Type B pancreatic cell (in vitro differentiated cells): ENCODE measurements at places on chromosomes 1 and 21.
A peak's percentile ranks its signal among the peaks of the same experiment; 100 is the strongest.

DNA sequence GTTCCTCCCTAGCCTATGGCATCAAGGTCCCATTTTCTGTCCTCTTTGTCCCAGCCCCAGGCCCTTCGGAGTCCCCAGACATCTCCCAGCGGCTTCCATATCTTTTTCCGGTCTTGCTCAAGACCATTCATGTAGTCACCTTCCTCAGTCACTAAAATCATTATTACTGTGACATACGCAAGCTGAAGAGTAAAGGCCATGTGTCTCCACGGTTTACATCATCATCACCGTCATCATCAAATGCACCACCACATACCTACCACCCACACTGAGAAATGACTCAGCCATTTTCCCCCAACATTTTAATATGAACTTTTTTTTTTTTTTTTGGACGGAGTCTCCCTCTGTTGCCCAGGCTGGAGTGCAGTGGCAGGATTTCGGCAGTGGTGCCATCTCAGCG is 43.4 kb downstream of the FHAD1 start:
- DNase-seq, result no peak

GRCh38 chr1:17636612-17637011 is 97.1 kb downstream of the ARHGEF10L start:
- DNase-seq, result no peak

DNA sequence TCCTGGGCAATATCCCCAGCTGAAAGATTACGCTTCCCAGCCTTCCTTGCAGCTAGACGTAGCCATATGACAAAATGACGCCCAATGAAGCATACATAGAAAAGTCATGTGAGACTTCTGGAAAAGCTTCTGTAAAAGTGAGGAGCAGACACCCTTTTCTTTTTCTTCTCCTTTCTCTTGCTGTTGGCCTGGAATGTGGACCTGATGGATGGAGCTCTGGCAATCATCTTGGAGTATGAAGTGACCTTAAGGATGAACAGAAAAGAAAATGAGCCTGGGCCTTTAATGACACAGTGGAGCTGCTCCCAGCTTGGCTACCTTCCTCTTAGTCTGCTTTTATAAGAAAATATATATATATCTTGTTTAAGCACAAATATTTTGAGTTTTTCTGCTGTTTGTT is 24.8 kb downstream of the BATF3 start:
- DNase-seq, result no peak

DNA sequence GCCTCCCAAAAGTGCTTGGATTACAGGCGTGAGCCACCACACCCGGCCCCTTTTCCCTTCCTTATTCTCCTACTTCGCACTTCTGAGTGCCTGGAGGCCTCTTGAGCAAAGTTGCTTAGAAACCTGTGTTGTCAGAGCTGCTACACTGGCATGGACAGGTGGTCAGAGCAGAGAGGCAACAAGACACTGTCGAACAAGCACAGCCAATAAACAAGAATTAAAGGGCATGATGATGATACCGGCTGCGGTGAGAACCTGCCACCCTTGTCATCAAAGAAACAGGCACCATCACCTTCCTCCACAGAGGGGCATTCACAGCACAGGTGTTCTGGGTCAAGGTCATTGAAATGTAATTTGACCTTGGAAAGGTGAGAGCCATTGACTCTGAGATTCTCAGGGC is 23.3 kb downstream of the STUM start:
- DNase-seq, result no peak

GRCh38 chr21:16194095-16194787 is 464.5 kb downstream of the USP25 start:
- no peak for DNase-seq

DNA sequence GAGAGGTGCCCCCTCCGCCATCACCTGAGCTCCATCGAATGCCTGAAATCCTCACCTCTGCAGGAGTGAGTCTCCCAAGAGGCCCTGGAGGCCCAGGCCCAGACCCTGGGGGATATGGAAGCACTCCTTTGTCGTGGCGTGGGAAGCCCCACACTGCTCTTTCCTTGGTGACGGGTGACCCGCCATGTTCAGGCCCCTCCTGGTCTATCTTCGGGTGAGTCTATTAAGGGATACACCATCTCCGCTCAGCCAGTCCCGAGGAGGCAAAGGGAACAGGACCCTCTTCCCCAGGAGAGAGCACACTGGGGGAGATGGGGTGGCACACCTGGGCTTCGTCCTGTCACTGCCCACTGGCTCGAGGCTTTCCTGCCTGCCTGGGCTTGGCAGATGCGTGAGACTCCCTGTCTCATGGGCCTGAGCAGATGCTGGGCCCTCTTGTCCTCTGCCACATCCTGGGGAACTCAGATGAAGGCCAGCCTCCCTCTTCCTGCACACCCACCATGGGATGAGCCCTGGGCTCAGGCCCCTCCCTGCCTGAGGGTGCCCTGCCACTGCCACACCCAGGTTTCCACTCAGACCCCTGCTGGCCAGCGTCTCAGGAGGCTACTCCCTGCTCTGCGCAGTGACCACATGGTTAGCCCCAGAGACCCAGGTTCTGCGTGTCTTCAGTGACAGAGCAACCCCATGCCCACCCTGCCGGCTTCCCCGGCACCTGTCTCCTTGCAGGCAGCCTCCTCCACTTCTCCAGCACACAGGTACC is 3.8 kb upstream of the NPHP4 start:
- DNase-seq, result no peak

GRCh38 chr1:3677484-3677883 is 25.2 kb downstream of the TP73 start:
- no peak for DNase-seq

DNA sequence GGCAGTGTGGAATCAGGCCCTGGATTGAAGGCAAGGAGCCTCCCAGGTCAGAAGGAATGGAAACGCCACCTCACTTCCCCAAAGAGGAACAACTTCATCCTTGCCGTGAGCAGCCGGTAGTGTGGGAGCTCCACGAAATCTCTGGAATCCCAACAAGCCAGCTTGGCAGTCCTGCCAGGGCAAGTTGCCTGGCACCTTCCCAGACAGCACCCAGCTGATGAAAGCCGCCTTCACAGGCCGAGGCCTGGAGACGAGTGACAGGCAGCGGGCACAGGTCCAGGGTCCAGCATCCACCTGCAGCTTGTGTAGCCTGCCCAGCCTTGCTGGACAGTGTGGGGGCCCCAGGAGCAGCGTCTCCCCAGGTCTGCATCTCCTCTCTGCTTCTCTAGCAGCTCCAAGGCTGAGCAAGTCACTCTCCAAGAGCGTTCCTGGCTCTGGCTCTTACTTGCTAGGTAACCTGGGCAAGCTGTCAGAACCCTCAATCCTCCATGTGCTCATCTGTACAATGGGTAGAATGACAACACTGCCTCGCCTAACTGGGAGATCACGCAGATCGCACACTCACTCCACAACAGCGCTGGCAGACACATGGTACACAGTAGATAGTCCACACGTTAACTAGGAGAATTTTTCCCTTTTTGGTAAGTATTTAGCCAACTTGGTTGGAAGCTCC is 43.0 kb downstream of the ACOT7 start:
- no peak for DNase-seq

GRCh38 chr1:166176416-166176815 is 9.6 kb upstream of the FAM78B start:
- no peak for DNase-seq

GRCh38 chr1:108028841-108029388 is 63.9 kb upstream of the VAV3 start:
- DNase-seq, result no peak

GRCh38 chr1:225418059-225418458 is 9.8 kb downstream of the LBR start:
- no peak for DNase-seq

DNA sequence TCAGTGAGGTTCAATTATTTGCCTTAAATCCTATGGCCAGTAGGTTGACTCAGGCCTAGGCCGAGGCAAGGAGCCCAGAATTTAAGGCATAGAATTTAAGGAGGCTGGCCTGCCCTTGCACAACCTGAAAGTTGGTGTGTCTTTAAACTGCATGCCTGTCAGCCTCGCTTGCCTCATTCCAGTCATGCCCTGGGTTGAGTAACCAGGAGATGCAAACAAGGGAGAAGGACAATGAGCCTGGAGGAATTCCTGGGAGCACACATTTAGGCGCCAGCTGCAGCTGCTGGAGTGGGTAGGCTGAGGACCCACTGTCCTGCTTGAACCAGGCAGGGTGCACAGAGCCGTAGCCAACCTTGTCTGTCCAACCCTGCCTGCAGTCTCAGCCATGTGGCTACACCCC is 11.7 kb downstream of the CD2 start:
- no peak for DNase-seq

GRCh38 chr1:10068605-10069294 is 36.0 kb downstream of the UBE4B start:
- DNase-seq, result no peak

DNA sequence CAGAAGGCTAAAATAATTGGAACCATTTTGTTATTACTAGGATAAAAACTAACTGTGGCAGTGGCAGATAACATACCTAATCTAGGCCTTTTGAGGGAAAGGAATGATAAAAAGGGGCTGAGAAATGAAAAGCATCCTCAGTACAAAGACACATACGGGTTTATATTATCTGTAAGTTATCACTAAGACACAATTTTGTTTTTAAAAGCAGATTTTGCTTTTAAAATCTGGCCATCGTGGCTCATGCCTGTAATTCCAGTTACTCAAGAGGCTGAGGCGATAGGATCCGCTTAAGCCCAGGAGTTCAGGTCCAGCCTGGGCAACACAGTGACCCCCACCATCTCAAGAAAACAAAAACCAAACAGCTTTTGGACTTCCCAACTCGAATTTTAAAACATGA is 24.8 kb upstream of the HP1BP3 start:
- no peak for DNase-seq

GRCh38 chr1:198806861-198807260 is 168.0 kb downstream of the PTPRC start:
- DNase-seq, result no peak

- DNase-seq, result no peak
Observed at GRCh38 chr1:234546890-234547788, 62.8 kb downstream of the IRF2BP2 start.

DNA sequence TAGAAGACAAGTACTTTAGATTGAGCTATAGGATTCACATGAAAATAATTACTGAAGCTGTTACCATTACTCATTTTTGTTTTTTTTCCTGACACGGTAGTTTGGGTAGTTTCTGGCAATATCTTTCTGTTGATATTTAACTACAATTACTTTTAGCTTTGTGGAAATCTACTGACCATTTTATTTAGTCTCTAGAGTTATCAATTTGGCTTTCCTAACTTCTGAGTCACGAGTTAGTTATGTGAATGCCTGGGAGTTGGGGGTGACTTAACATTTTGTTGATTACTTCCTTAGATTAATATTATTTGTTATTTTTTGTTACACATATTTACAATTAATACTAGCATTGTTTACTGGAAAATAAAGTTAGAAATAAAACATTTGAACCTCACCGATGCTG is 160.6 kb downstream of the HMCN1 start:
- no peak for DNase-seq

DNA sequence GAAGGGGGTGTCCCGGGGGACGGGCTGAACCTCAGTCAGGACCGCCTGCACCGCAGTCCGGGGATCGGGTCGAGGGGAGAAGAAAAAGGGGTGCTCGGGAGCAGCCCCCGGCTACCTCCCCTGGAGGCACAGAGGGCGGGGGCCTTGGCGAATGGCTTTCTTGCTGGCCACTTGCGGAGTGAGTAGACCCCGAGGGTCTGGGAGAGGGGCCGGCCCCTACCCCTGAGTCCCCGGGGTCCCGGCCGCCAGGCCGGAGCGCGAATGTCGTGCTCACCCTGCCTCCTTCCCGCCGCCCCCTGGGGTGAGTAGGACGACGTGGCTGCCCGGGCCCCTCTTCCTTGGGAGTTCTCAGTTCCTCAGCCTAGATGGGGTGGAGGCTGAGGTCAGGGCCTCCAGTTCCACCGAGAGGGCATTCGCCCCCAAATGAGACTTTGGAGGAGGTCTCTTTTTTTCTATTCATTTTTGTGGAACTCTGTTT is 113.0 kb downstream of the OSBPL9 start:
- DNase-seq, result peak; percentile 72

GRCh38 chr1:218568962-218569550 is 223.9 kb downstream of the TGFB2 start:
- no peak for DNase-seq

- no peak for DNase-seq
Observed at GRCh38 chr1:48222501-48223242, at the start of gene SLC5A9. TSS of gene SLC5A9 (plus strand) at chr1:48222716. CDS start at chr1:48222737, 21 bp downstream.

DNA sequence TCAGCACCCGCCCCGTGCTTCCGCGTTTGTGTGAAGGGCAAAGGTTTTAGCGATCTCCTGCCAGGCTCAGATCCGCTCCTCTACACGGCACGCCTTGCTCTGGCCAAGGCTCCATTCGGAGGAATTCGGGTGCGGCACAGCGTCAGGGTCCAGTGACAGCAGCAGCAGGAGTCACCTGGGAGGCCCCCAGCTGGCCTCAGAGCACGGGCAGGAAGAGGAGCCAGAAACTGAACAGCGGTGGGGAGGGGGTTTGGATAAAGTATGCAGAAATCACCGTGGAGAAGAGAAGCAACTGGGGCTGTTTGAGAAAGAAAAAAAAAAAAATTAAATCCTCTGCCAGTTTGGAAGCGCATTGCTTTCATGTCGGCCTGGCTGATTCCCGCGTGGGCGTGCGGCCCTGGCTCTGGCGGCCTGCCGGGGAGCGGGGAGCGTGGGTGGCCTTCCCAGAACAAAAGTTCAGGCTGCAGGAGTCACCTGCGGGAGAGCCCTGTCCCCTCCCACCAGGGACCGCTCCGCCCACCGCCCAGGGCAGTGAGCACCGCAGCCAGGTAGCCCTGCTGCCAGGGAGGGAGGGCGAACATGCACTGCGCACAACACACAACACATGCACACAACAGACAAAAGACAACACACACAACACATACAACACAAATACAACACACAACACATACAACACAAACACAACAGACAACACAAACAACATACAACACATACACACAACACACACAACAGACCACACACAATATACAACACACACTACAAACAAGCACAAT is 107.6 kb downstream of the ETS2 start:
- peak; percentile 79 for DNase-seq

DNA sequence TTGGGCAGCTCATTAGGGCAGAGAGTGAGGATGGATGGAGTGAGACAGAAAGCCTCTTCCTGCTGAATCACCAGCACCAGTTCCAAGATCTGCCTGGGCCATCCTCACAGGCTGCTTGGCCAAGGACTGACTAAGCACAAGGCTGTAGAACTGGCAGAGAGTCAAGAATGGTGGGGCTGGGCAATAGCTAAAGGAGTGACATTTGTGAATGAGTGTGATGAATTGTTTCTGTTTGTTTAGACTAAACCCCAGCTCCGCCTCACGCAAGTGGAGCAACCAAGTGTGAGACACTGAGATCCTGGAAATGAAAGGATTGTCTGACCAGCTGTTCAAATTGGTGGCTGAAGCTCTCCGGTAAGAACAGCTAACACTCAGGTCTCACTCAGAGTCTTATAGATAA is 38.6 kb downstream of the BRINP2 start:
- no peak for DNase-seq

GRCh38 chr1:53134961-53135734 is 7.3 kb downstream of the SLC1A7 start:
- no peak for DNase-seq

GRCh38 chr21:34021726-34022125 is 51.7 kb upstream of the MRPS6 start:
- no peak for DNase-seq

- no peak for DNase-seq
Observed at GRCh38 chr1:159869607-159870006, 7.2 kb upstream of the VSIG8 start.

GRCh38 chr1:117613249-117613968 is 7.6 kb downstream of the TENT5C start:
- DNase-seq, result no peak

GRCh38 chr1:41272601-41273000 is 30.5 kb upstream of the SCMH1 start:
- no peak for DNase-seq
